ENCODE measurements at places on chromosomes 7 and 10.

GRCh38 chr7:47946581-47947354 is 1.5 kb downstream of the PKD1L1 start:
- DNase-seq = no peak

DNA sequence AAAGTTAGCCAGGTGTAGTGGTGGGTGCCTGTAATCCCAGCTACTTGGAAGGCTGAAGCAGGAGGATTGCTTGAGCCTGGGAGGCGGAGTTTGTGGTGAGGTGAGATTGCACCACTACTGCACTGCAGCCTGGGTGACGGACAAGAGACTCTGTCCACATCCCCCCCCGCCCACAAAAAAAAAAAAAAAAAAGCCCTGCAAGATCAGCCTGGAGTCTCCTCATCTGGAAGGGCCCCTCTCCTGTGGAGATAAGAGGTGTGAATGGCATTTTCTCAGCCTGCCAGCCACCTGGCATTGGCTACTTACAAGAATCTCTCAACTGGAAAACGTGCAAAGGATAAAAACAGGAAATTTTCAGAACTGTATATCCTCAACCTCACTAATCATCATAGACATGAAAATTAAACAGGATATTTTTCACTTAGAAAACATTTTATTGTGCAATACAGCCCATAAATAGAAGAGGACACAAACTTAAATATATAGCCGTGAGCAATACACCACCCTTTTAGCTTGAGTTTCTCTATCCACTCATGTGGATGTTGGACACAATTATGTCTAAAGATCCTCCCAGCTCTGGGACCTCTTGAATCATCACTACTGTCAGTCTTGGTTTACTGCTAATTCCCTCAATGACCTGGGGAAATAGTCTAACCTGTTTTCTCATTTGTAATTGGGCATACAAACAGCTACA is 11.3 kb upstream of the TSPAN15 start:
- DNase-seq = no peak

DNA sequence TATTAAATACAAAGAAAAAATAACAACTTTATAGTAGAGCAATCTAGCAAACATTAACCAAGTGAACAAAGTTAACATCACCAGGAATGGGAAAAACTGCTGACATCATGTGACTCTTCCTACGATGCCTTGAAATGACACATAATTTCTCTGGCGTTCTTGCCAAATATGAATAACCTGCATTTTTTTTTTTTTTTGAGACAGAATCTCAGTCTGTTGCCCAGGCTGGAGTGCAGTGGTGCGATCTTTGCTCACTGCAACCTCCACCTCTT is 126.5 kb upstream of the VKORC1L1 start:
- no peak for DNase-seq

GRCh38 chr10:24448351-24448999 is 239.5 kb downstream of the KIAA1217 start:
- DNase-seq = no peak

GRCh38 chr7:11848251-11848650 is 16.3 kb upstream of the THSD7A start:
- no peak for DNase-seq

GRCh38 chr7:50262916-50263690 is 41.4 kb upstream of the IKZF1 start:
- no peak for DNase-seq

DNA sequence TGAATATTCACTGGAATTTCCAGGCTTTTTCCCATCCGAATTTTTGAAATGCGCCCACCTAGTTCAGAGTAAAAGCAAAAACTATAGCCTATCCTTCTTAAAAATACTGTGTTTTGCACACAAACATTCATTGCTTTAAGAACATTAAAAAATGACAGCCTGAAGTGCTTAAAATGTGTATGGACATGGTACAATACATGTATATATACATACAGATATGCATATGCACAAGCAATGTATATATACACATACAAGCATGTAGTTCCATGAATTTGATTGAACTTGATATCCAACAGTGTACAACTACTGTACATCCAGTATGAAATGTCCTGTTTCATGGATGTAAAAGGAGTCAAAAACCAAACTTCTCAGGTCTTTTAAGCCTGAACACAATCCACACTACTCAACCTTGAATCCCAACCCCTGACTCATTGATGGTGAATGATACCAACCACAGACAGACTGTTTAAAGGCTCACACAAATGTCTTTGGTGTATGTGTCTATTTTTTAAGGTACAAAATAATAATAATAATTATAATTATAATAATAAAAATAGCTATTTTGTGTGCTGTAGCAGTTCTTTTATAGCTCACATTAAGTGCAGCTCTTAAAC is 14.8 kb downstream of the INHBA start:
- DNase-seq = no peak

DNA sequence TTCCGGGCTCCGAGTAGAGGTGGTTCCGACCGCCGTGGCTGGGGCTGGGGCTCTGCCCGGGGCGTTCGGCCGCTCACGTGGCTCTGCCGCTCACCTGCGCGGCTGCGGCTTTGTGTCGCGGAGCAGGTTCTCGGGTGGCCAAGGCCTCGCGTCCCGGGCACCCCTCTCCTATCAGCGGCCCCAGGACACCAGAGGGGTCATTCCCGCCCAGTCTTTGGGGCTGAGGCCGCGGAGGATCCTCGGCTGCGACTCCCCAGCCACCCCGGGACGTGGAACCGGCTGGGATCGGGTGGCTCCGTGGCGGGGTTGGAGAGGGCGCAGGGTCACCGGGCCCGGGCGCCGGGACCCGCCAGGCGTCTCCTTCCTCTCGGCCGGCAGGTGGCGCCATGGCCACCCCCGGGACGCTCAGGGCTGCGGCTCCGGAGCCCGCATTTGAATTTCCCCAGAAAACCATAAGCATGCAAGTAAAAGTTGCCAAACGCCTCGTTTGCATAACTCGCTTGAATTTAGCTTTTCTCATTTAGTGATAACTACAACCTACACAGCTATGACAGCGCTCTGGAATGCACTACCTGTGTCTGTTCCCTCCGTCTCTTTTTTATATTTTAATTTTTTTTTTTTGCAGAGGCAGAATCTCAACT is 1.2 kb downstream of the COL26A1 start:
- peak; percentile 63 for DNase-seq

DNA sequence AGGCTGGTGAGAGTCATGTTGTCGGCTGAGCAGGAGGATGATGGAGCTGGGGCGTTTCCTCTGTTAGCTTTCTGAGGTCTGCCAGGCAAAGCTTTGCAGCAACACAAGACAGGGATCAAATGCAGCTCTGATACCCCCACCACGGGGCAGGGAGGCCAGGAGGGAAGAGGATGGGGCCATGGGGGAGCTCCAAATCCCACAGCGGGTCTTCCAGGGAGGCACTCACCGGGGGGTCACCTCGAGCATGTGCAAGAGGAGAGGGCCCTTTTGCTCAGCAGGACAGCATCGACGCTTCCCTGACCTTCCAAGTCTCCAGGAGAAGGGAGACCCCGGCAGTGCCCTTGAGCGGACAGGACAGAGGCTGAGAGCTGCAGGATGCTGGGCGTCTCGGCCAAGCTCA is 127.5 kb downstream of the WDR37 start:
- DNase-seq = no peak

GRCh38 chr10:31677195-31678138 is 251.2 kb downstream of the ARHGAP12 start:
- peak; percentile 89 for DNase-seq

GRCh38 chr10:59771162-59771807 is 18.0 kb upstream of the MRLN start:
- no peak for DNase-seq

DNA sequence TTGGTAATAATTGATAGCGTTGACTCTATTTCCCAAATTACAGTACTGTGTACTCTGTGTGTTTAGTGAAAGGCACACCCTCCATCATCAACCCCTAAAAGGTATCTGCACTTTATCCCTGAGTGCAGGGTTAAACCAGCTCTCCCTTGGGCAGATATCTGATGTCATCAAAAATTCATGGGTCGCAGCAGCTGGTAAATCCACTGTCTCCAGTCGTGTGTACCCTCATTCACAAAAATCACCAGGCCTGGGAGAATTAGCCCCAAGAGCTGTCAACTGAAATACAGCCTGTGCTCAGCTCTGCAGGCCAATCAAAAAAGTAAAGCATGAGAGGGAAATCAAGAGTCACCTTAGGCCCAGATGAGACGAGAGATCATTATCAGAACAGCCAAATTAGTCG is 103.7 kb downstream of the HIP1 start:
- DNase-seq = no peak

- DNase-seq = no peak
Measured at GRCh38 chr10:92972886-92973285, 87.7 kb upstream of the CYP26C1 start.

GRCh38 chr10:110211465-110211843 is 4.0 kb downstream of the MXI1 start:
- DNase-seq = no peak

GRCh38 chr10:128338951-128339350 is 212.7 kb upstream of the MKI67 start:
- DNase-seq = no peak

GRCh38 chr7:35728412-35729060 is 33.6 kb upstream of the HERPUD2 start:
- no peak for DNase-seq

GRCh38 chr7:10685040-10685439 is 288.6 kb upstream of the PHF14 start:
- DNase-seq = no peak

GRCh38 chr10:32961343-32961894 is 3.4 kb upstream of the ITGB1 start:
- no peak for DNase-seq

DNA sequence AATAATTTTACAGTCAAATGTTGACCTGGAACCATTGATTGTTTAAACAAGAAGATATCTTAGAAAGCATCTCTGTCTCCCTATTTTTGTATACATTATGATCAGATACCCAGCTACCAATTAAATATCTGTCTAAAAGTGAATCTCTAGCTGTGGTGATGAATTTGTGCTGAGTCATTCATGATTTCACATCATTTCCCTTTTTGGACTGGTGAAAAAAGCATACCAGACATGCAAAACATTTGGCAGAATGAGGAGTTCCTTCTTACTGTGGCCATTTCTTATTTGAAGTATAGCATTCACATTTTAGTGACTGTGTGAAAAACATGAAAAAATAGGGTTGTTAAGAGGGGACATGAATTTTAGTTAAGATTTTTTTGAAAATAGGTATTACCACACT is 98.0 kb upstream of the GATA3 start:
- no peak for DNase-seq

GRCh38 chr7:100886936-100887515 is 2.5 kb downstream of the UFSP1 start:
- DNase-seq = no peak

DNA sequence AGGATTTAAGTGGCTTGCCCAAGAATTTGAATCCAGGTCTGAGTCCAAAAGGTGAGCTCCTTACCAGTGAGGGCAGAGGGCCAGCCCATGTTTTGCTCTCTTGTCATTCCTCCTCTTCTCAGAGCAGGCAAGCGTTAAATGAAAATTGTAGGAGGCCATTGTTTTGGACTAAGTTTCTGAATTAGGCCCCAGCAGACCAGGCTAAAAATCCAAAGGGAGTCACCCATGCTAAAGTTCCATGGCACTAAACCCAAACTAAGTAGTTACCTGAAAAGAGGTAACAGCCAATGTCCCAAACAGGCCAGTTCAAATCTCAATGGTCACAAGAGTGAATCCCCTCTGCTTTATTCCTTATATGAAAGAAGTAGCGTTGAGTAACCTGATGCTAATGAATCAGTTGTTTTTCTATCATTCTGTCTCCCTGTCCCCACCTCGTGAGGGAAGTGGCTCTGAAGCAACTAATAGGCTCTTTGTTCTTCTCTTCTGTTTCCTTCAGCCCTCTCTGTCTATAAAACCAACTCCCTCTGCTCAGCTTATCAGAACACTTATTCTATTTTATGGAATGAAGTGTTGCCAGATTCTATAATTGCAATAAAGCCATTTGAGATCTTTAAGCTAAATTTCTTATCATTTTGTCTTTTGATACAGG is 17.5 kb upstream of the CDH23 start:
- DNase-seq = no peak

DNA sequence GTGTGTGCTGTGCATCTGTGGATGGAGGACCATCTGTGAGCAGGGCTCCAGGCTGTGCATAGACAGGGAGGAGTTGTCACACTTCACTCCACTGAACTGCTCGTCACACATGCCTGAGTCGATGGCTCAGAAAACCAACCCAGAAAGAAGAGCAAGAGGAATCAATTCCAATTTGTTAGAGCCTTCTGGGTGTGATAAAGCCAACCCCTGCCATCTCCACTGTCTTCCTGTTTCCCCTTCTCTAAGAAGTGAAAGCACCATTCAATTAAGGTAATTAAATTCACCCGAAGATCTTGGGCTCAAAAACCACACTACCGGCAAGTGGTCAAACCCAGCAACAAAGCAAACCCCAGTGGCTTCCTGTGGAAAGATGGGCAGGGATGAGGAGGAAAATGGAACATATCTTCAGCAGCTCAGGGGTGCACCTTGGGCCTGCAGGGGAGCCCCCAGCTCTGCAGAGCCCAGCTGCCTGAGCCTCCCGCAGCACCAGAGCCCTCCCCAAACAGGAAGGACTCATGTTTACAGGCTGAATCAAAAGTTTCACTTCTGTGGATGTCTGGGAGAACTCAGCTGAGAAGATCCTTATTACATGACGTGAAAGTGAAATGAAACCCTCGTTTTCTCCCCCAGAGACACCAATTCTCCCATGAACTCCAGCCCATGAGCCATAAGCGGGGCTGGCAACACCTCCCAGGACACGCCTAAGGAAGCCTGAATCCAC is 10.9 kb downstream of the C10orf71 start:
- DNase-seq = no peak

DNA sequence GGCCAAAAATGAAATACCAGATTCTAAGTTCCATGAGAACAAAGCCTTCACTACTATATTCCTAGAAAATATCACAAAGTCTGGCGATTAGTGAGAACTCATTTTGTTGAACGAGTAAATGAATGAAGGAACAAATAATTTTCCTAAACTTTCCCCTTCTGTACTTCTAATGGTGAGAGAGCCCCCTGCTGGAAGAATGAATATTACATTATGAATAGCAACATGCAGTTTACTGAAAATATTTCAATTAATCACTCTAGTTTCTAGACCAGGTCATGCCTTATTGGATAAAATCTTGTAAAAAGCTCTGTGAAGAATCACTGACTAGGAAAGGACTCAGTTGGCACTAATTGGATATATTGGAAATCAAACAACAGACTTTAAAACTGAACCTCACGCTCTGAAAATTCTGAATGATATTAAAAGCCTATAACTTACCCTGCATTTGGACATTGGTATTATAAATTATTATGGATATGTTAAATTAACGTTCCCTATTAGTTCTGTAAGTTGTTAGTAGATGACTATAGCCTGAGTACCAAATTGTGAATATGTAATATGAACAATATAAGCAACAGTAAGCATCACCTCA is 32.4 kb upstream of the MTPN start:
- DNase-seq = peak; percentile 25

GRCh38 chr7:117756586-117757085 is 116.6 kb downstream of the CTTNBP2 start:
- no peak for DNase-seq

DNA sequence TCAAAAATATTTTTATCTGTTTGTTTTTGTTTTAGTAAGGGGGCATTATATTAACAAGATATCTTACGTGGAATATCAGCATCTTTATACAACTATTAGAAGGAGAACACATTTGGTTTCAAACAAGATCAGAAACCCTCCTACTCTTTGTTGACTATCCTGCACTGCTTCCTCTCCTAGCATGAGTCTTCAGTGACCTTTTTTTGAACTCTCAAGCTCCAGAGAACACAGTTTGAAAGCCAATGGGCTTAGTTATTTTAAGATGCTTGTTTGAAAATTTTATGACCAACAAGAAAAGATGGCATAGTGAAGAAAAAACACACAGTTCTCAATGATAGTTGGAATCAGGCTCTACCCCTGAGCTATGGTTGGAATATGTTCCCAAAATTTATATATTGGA is 37.2 kb upstream of the RTKN2 start:
- DNase-seq = no peak

- no peak for DNase-seq
Measured at GRCh38 chr10:132179551-132180392, 7.0 kb upstream of the DPYSL4 start.

All from NT2/D1 (cell line).